ENCODE measurements at places on chromosomes 13 and 19.

GRCh38 chr13:55120631-55121030 is 2020.1 kb upstream of the PRR20A start:
- no peak for DNase-seq

DNA sequence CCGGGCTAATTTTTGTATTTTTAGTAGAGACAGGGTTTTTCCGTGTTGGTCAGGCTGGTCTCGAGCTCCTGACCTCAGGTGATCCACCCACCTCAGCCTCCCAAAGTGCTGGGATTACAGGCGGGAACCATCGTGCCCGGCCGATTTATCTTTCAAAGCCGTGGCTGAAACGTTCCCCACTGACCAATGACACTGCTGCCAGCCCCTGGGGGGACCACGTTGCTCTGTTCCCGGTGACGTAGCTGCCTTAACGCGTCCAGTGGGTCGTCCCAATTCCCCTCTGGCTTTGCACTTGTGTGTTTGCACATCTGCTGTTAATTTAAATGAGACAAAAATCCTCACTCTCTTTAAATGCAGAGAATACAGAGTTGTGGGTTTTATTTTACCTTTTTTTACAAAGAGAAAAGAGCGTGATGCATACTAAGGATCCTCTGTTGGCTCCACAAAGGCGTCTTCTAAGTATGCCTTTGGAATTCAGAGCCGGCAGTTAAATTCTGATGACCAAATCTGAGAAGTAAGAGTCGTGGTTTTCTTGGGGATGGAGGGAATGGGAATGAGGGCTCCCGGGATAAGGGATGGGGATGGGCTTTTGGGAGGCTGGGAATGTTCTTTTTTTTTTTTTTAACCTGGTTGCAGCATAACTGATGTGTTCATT is 18.6 kb upstream of the LMTK3 start:
- DNase-seq = no peak

- no peak for DNase-seq
These were observed 14.7 kb downstream of the KBTBD6 start for GRCh38 chr13:41117869-41118268.

DNA sequence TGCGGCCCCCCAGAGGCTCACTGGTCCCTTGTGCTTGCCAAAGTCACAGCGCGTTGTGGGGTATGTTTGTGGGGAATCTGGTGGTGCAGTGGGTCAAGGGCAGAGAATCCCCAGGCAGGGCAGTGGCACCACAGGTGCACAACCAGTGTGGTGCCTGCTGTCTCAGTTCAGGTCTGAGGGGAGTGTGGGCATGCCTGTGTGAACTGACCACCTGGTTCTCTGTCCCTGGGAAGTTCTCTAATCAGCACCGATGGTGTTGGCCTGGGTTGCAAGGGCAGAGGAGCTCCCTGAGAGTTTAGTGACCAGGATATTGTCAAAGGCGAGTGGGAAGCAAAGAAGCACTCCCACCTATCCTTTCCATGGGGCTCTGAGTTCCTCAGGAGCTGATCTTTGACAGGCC is 37.7 kb downstream of the ACSBG2 start:
- no peak for DNase-seq

DNA sequence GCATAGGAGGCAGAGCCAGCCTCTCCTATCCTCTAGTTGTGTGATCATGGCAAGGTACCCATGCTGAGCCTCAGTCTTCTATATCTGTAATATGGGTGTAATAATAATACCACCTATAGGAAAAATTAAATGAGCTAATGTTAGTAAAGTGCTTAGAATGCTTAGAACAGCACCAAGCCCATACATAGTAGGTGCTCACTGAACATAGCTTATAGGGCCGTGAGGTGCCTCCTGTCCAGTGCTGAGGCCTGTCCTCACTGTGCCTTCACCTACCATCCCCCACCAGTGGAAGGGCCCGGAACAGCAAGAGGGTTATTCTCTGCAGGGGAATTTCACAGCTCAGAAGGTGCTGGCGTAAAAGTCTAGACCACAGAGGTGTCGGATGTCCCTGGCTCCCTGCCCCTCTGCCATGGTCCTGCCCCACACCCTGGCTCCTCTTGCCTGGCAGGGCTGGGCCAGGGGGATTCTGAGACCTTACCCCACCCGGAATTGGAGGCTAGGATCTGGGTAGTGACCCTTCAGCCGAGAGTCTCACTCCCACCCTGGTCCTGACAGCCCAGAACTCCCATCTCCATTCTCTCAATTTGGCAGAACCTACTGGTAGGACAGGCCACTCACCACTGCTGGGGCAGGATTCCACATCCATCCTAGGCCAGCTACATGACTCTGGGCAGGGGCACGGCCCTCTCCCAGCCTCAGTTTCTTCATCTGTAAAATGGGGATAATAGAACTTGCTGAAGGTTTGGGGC is 2.2 kb upstream of the SCN1B start:
- DNase-seq = no peak

- DNase-seq = no peak
These were observed 406 bp upstream of the DNMT1 start for GRCh38 chr19:10195199-10195519.

Data from neuronal stem cell (in vitro differentiated cells).